ENCODE measurements at places on chromosomes 13 and 19.
A peak's percentile ranks its signal among the peaks of the same experiment; 100 is the strongest.

GRCh38 chr13:76225815-76226489 lies 589.8 kb downstream of the LMO7 start:
- no peak for DNase-seq

DNA sequence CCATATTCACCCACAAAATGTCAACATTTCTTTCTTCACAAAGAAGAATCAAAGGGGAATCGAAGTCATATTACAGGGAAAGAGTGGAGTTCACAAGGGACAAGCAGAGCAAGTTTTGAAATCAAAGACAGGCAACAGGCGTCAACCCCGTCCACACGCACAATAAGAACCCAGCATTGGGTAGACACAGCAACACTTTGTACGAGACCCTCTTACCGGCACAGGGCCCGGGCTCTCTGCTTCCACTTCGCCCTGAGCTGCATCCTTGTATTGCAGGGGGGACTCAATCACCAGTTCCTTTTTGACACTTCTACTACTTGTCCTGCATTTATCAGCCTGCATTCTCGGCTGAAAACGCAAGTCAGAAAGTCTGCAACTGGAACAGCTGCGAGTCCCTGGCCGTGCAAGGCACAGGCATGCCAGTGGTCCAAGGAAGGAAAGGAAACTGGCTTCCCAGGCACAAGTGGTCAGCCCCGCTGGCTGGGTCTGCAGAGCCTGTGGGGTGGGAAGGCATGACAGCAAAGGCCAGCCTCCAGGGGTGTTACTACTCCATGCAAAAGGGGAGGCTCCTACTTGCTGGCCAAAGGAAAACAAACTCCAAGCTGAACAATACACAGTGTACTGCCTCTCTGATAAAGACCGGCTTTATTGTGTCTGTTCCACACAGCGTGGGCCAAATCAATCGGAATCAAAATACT lies at the start of gene DOCK9:
TSS of gene DOCK9 (minus strand) at position 497 of the 698 bp plus-strand sequence. CDS start at position 342, 155 bp downstream.
- DNase-seq = no peak

- DNase-seq = no peak
These were observed 528.2 kb downstream of the LMO7 start for GRCh38 chr13:76164290-76164689.

DNA sequence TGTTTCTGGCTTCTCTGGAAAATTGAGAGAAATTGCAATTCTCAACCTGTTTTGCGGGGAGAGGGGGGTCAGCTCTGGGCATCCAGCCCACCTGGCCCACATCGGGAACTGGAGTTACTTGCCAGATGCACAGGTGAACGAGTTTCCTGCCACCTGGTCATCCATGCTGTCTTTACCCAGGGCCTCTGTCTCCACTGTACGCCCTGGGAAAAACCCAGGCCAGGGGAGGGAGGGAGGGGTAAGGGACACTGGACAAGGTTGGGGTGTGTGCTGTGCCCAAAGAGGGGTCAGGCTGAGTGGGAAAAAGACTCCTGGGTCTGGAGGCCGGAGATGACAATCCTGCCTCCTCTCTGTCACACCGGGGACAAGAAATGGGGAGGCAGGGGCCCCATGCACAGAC lies 307.6 kb downstream of the ZNF536 start:
- no peak for DNase-seq

- peak; percentile 52 for DNase-seq
These were observed 2.5 kb downstream of the KDM4B start for GRCh38 chr19:4971424-4971793.

DNA sequence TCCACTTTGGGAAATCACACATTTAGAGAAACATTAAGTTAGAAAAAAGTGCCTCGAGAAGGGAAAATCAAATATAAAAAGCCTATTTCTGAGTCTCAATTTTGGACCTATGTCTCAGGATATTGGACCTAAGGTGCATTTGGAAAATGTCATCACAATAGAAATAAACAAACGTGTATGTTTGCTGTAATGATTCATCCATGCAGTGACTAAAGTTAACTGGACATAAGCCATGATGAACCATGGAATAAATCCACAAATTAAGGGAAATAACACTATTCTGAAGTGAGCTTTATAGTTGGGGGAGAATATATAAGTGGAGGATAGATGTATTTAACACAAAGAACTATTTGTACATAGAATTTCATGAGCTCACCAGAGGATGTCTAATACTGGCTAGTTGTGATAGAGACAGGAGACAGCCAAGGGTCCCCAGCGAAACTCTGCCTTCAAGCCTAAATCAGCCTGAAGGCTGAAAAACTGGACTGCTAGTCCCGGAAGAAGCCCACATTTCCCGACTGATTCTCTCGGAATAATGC lies 963.3 kb upstream of the SPRY2 start:
- no peak for DNase-seq

DNA sequence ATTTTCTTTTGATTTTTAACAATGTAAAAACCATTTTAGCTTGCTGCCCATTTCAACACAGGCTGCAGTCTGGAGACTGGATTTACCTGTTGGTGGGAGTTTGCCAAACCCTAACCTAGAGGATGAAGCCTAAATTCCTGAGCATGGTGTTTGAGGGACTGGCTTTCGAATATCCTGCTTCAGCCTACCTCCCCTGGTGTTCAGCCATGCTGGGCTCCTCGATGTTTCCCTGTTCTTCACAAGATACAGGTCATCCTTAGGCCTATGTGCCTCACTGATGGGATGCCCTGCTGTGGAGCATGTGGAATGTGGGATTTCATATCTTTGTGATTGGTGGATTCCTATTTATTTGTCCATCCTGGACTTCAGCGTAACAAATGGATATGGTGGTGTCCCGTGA lies 20.4 kb upstream of the ERCC5 start:
- DNase-seq = no peak

DNA sequence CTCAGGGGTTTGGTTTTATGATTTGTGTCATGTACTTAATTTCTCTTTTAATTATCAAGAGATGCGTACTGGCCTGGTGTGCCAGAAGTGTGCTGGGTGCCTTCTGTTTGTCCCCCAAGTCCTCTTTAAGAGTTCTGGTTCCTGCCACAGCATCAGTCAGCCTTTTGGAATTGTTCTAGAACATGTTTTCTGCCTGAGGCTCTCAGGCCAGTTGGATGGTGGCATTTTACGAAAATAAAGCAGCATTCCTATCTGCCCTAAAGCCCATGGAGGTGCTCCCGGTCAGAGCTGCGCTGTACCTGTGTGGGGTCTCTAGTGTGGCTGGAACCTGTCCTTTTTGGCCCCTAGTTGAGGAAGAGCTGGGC lies 54.1 kb downstream of the TSSK6 start:
- no peak for DNase-seq

GRCh38 chr19:2722541-2723344 lies 1.6 kb upstream of the DIRAS1 start:
- DNase-seq = no peak

DNA sequence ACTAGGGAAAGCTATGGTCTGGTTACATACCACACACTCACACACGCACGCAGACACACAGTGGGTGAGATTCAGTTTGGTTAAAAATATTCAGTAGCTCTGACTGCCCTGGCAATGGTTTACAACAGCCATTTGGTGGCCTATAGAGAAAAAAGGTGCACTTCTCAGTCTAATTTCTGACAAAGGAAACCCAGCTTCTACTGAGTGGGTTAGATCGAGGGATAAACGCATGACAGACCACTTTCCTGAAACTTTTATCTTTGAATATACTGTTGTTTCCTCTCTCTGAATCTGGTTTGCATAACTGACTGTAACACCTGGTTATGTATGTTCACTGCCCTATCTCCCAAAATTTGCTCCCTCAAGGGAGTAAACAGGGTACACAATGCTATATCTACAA lies 2.5 kb downstream of the LIG4 start:
- no peak for DNase-seq

GRCh38 chr13:29801102-29801501 lies 49.3 kb downstream of the UBL3 start:
- DNase-seq = no peak

DNA sequence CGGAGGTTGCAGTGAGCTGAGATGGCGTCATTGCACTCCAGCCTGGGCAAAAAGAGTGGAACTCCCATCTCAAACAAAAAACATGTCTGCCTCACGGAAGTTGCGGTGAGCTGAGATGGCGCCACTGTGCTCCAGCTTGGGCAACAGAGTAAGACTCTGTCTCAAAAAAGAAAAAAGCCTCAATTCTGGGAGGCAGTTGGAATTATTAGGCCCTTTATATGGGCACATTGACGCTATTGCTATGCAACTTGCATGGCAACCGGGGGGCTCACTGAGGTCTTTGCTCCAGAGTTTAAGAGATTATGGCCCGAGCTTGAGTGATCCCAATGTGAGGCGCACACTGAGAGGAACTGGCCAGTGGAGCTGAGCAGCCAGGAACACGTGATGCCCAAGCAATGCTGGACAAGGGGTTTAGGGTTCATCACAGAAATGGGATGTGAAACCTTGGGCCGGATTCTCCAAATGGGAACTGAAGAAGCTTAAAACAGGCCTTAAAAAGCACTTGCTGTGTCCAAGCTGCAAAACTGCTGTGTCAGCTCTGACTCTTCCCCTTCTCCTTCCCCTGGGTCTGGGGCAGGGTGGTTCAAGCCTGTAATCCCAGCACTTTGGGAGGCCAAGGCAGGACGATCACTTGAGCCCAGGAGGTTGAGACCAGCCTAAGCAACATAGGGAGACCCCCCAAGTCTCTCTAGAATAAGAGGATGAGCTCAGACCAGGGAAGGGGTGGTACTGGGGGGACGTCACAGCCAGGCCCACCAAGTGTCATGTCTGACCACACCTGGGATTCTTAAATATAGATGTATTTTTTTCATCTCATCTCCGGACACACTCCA lies 2.5 kb downstream of the FTL start:
- DNase-seq = peak; percentile 51

DNA sequence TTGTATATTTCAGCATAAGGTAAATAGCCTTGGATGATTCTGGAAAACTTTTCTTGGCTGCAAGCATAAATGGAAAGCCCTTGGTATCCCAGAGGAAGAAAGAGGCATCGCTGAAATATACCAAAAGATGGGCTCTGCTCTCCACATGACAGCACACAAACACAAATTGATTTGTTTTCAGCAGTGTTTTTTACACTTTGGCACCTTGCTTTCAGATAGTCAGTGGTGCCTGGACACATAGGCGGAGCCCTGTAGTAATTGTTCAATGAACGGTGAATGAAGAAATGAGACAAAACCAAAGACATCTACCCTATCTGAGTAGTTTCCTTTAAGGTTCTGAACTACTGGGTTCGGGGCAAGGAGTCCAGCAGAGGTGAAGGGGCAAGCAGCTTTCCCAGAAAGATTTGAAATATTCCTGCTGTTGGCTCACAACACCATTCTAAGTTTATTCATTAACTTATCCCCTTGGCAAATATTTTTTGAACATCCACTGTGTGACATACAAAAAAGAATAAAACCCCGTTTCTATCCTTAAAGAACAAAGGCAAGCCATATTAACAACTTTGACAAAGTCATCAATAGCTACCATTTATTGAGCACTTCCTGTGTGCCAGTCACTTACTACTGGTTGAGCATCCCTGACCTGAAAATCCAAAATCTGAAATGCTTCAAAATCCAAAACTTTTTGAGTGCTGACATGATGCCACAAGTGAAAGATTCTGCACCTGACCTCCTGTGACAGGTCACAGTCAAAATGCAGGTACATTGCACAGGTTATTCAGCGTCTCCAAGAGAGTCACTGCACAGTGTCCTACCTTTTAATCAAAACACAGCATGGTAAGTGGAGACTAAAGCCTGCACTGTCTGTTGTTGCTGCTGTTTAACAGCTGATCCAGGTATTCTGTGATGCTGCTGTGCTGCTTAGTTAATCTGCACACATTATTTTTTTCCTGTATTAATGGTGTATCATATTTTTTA lies 238.1 kb downstream of the DCLK1 start:
- no peak for DNase-seq

- no peak for DNase-seq
These were observed 108.8 kb downstream of the TBC1D4 start for GRCh38 chr13:75372923-75373841.

DNA sequence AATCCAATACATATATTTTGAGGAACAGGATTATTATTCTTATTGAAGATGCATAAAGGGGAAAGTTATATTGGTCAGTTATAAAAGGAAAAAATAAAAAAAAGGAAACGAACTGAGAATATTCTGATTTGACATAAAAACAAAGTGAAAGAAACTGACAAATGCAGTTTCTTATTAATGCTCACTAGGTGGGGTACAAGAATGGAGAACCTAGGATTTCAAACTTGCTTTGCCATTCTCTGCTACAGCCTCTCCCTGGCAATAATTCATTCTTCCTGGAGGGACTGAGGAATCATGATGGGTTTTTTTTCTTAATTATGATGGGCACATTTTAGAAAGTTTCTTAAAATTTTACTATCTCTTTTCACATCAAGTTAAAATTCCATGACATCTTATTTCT lies 154.9 kb downstream of the PCDH9 start:
- no peak for DNase-seq

GRCh38 chr13:110259651-110260050 lies 47.3 kb downstream of the COL4A1 start:
- no peak for DNase-seq

DNA sequence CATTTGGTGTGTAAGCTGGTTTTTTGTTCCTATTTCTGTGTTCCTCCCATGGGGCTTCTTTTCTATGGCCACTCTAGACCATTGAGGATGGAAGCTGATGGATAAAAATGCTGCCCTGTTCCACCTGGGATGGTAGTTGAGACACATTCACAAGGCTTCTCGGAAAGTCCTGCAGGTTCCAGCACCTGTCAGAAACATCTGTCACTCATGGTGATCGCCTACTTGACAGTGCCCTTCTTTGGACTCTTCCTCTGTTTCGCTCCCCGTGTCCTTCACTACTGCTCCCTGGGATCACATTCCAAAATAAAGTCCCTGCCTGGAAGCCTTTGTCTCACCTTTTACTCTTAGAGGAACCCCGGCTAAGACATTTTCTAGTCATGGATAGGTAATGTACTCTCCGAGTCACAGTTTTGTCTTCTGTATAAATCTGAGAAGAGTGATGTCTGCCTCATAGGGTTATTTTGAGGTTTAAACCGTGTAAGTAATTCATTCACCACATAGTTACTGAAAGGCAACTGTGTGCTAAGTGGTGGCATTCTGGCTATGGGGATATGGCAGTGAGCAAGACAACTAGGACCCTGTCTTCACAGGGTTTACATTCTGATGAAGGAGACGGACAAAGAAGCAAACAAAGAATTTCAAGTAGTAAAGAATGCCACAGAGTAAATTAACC lies 21.0 kb downstream of the UBAC2 start:
- no peak for DNase-seq

DNA sequence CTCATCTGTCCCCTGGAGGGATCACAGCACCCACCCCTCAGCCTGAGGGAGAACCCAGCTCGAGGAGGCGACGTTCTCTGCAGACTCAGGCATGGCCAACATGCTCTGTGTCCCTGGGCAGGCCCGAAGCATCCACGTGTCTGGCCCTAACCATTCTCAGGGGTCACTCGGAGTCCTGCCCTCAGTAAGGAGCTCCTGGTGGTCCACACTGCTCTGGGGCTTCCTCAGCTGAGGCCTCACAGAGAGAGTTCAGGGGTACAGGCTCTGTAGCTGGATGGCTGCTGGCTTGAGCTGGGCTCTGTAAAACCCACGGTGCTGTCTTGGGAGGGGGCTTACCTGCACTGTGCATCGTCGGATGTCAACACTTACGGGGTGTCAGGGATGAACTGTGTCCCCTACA lies 4.4 kb upstream of the SIGLEC8 start:
- DNase-seq = no peak

GRCh38 chr13:56735537-56735942 lies 405.2 kb upstream of the PRR20A start:
- no peak for DNase-seq

GRCh38 chr19:377801-378581 lies 31.0 kb downstream of the C2CD4C start:
- no peak for DNase-seq

- DNase-seq = no peak
These were observed 289.6 kb downstream of the TEX29 start for GRCh38 chr13:111610081-111610480.

- no peak for DNase-seq
These were observed 92.6 kb upstream of the TM9SF2 start for GRCh38 chr13:99408703-99409000.
